Tibial artery (tissue), 4 donors: ENCODE measurements at places on chromosomes 5 and 9.

DNA sequence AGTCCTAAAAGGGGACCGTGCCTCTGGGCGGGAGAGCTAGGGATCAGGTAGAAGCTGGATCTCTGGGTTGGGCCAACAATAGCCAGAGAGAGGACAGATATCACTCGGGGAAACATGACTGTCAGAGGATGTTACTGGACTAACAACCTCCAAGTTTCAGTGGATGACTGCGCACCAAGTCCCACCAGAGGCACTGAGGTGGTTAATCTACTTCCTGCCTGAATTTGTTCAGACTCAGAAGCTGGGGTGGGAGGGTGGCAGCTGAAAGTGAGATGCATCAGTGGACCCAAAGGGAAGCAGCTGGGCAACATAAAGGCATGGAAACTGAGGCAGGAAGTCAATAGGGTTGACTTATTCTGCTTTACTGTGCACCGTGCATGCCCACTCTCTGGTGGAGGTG is 130.1 kb upstream of the SLC44A1 start:
- no peak for DNase-seq

- DNase-seq: no peak
Observed at GRCh38 chr9:5430912-5431311, 6.8 kb downstream of the PLGRKT start.

- no peak for DNase-seq
Observed at GRCh38 chr9:91799113-91799744, 150.8 kb downstream of the ROR2 start.

DNA sequence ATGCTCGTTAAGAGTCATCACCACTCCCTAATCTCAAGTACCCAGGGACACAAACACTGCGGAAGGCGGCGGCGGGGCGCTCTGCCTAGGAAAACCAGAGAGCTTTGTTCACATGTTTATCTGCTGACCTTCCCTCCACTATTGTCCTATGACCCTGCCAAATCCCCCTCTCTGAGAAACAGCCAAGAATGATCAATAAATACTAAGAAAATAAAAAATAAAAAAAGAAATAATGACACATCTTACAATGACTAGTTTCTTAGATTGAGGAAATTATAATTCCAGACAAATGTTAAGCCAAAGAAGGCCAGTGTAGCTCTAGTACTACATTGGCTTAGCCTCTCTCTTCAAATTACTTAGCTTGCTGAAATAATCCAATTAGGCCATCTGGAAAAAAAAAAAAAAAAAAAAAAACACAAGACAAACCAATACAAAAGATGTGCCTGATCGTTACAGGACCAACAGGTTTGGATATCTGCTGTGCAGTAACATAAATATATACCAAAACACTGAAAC is 58.0 kb downstream of the ANXA2R start:
- DNase-seq: no peak

DNA sequence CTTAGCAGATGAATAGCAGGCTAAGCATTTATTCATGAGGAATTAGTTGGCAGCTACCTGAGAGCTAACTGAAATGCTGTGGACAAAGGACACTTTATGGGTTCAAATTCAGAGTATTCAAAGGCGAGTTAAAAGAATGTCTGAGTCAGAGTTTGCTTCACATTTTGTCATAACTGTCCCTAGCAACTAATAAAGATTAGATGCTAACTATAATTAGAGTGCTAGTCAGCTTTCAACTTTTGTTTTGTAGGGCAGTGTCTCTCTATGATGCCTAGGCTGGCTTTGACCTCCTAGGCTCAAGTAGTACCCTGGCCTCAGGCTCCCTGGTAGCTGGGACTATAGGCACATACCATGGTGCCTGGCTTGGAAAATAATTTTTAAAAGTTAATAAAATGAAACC is 4.6 kb downstream of the SMC5 start:
- no peak for DNase-seq
